Stimulated activated naive CD8-positive, alpha-beta T cell treated with anti-CD3 and anti-CD28 coated beads, Interleukin-15, amount 100 ng/mL, for 72 hours (primary cell): ENCODE measurements at places on chromosomes 13 and 19.

- peak; percentile 54 for DNase-seq
These were observed 7.1 kb downstream of the LDLR start for GRCh38 chr19:11096210-11096841.

GRCh38 chr19:56991912-56992311 is 127.9 kb upstream of the USP29 start:
- DNase-seq = no peak

GRCh38 chr13:77172650-77173049 is 145.7 kb upstream of the FBXL3 start:
- DNase-seq = no peak

DNA sequence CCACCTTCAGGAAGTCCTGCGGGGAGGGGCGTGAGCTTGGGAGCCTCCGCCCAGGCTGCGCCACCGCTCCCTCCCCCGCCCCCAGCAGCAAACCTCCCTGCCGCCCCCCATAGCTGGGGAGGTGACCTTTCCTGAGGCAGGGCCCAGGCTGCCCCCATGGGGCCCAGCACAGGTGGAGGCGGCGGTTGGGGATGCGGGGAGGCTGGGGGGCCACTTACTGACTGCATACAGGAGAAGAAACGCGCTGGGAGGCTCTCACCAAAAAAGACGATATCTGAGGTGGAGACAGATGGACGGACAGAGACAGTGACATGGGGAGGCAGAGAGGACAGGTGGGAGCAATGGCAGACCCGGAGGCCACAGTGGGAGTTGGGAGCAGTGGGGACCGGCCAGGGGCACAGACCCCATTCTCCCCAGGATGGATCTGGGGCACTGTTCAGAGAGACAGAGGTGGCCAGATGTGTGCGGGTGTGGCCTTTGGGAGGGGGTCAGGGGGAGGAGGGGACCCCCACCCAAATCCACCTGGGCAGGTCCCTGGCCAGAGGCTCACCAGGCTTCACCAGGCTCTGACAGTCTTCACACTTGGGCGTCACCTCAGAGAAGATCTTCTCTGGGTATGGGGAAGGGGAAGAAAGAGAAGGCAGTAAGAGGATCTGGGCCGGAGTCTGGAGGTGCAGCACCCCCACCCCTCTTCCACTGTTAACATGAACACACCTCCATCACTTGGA is 3.0 kb upstream of the RINL start:
- DNase-seq = no peak

- no peak for DNase-seq
These were observed 6.0 kb upstream of the NEK3 start for GRCh38 chr13:52165411-52165810.

DNA sequence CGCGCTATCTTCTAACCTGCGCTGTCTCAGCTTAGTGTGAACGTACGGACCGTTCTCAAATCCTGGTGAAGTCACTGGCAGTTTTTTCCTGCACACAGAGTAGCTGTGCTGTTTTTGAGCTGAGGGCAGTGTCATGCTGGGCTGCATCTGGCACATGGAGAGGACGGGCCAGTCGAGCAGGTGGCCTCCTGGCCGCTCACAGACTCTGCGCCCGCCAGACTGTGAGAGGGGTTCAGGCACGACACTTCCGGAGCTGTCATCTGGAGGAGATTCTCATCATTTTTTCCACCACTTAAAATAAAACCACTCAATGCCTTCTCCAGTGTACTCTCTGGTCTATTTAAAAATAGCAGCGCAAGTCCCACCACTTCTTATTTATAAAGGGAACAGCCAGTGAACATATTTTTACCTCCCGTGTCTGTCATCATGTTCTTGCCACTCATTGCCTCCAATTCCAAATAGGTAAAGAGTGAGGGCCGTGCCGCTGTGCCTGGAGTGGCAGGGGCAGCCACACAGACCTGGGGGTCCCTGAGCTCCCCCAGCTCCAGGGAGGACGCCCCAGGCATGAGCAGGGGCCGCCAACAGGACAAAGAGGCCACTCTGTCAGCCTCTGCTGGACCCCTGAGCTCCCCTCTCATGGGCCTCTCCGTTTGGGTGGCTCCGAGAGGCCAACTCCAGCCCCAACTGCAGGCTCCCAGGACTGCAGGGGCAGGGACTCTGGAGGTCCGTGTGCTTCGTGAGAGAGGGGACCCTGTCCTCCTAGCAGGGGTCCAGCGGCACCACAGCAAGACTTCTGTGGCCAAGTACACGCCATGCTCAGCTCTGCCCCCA is 36.9 kb upstream of the GRTP1 start:
- DNase-seq = no peak

DNA sequence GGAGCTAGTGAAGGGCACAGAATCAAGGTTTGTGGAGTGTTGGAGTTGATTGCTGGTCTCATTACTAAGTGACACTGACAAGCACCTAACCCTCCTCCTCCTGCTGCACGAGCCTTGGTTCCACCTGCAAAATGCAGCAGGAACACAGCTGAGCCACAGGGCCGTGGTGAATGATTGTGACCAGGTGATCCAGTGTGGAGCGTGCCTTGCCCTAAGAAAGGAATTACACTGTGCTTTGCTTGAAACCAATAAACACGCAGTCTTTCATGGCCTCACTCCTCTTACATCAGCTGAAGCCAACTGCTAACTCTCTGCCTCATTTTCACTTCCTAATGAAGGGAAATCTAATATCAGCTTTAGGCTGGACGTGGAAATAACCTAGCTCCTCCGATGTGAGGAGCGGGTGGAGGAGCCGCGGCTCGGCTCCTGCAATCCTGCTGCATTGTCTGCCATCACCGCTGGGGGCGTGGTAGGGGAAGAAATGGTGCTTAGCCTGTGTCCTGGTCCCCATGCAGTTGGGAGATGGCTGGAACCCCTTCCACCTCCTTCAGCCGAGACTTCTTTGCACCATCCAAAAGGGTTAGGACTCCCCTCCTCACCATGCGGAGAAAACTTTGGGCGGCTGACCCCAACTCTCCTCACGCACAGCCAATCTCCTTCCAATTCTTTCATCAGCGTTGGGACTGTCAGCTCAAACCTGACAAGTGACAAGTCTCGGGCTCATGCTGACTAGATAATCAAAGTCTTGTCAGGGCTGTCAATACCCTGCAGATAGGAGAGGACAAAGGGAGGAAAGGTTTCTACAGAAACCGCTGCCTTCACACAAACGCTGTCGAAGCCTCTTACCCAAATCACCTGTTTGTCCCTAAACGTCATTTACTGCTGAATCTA is 427.9 kb downstream of the ZNF536 start:
- DNase-seq = peak; percentile 16

GRCh38 chr19:1261798-1262622 is 7.1 kb upstream of the CIRBP start:
- DNase-seq = no peak

GRCh38 chr13:26819046-26819445 is 58.5 kb upstream of the GPR12 start:
- no peak for DNase-seq

DNA sequence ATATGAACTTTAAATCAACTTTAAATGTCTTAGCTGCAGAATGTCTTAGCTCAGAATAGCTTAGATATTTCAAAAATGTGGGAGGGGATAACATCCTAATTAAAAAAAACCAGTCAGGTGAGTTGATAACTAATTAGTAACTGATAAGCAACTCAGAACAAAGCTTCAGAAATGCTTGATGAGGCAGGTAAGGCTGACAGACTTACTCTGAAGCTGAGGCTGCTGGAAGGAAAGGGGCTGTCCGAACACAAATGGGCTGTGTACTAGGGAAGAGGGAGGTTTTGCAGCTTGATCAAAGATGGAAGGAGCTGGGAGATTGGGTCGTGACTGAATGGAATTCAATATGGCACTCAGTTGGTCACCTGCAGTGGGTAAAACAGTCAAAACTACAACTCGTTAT is 91.2 kb upstream of the FBXL3 start:
- no peak for DNase-seq

DNA sequence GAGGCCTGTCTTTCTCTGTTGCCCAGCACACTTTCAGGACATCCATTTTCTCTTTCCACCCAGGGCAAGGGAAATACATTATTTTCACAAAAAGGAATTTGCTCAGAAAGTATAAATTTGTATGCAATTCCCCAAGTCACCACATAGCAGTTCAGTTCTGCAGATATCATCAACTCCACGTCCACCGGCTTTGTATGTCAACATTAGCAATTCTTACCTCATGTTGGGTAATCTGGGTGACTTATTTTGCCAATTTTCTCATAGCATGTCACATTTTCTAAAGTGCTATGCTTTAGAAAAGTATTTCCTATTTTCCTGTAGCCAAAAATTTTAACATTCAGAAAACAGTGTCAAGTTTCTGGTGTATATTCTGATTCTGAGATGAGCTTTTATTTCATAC is 501.8 kb downstream of the EFNB2 start:
- DNase-seq = no peak

GRCh38 chr19:50790922-50791467 is 780 bp downstream of the ACP4 start:
- DNase-seq = no peak

GRCh38 chr19:5628919-5629481 is 6.1 kb downstream of the SAFB start:
- no peak for DNase-seq

DNA sequence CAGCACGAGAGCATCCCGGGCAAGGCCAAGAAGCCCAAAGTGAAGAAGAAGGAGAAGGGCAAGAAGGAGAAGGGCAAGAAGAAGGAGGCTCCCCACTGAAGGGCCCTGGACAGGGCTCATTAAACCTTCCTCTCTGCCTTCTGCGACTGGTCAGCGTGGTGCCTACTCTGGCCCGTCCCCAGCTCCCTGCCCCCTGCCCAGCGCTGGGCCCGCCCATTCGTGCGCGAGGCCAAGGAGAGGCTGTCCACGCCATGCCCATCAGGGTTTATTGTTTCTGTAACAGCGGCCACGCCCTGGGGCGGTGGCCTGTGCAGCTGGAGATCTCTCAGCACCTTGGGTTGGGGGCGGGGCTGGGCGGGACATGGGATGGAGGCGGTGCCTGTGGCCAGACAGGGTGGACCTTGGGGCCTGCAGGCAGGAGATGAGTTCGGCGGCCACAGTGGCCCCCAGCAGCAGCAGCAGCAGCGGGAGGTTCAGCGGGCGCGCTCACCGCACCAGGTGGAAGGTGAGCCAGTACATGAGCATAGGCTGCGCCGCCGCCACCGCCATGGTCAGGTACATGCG is 897 bp downstream of the C19orf33 start:
- no peak for DNase-seq

- no peak for DNase-seq
These were observed 19.5 kb upstream of the ATP8A2 start for GRCh38 chr13:25352230-25352629.

- DNase-seq = no peak
These were observed 98.3 kb downstream of the TNFRSF19 start for GRCh38 chr13:23668562-23668961.

DNA sequence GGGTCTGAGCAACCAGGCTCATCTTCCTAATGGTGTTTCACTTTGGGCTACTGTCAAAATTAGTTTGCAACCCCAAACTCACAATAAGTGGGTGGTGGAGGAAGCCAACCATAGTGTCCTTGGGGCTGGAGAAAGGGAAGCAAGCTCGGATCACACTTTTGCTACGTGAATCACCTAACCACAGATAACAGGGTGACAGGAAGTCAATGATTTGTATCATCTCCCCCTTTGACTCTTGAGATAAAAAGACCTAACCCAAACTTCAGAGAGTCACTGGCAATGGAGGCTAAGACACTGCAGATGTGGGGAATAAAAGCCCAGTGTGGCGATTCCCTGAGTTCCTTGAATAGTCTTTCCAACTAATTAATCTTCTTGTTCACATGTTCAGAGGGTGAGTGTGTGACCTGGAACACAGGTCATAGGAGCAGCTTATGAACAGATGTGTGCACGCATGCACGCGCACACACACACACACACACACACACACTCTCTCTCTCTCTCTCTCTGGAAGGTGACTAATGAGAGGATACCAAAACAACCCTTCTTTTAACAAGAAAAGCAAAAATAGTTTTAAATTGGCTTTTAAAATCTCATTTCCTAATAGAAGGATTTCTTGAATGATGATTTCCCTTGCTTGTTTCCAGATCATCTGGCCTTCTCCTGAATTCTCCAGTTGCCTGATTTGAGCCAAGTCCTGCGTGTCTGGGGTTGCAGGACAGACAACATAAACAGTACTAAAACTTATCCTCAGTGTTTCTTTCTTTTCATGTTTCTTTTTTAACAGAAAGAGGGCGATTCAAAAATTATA is 21.2 kb upstream of the DOCK9 start:
- DNase-seq = peak; percentile 23

DNA sequence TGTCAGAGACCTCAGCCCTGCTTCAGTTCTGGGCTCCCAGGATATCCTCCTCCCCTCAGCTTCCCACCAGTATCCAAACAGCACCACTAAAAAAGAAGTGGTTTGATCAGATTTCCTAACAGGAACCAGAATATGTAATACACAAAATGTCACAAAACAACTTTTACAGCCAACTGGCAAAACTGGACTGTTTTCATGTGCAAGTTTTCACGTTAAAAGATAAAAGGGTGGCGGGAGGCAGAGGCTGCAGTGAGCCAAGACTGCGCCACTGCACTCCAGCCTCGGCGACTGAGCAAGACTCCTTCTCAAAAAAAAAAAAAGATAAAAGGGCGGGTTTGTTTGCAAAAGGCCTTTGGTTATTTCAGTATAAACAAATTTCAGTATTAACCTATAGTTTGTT is 13.1 kb downstream of the PCID2 start:
- DNase-seq = no peak

DNA sequence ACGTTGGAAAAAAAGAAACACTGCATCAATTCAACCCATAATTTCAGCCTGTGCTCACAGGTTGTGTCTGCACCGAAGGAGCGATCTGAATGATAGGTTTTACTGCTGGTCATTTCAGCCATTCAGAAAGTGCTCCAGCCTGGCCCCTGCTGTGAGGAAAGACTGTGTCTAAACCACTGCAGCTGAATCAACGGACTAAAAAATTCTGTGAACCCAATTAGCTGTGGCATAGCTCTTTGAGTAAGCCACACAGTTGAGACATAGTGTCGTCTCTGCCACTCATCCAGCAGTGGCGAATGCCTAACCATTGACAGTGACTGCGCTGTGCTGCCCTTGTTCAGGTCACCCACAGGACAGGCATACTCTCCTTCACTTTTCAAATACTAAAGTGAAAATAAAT is 179.8 kb downstream of the COG6 start:
- no peak for DNase-seq

DNA sequence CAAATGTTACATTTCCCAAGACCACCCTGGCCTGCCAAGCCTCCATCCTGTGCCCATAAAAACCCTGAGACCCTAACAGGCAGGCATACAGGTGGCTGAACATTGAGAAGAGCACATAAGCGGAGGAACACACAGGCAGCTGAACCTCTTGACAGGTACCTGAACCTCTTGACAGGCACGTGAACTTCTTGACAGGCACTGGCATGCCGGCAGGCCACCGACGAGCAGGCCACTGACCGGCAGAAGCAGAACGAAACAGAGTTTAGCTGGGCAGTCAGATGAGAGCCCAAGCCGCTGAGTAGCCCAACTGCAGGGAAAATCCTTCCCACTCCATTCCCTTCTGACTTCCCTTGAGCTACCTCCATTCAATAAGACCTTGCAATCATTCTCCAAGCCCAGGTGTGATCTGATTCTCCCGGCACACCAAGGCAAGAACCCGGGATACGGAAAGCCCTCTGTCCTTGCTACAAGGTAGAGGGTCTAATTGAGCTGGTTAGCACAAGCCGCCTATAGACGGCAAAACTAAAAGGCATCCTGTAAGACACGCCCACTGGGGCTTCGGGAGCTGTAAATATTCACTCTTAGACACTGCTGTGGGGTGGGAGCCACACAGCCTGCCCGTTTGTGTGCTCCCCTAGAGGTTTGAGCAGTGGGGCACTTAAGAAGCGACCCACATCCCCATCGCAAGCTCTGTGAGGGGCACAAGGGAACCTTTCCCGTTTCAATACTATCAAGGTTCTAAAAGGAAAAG is 2613.9 kb upstream of the PCDH20 start:
- no peak for DNase-seq
